ENCODE measurements at places on chromosomes 3 and 15.

GRCh38 chr3:161069511-161070251, 35.5 kb downstream of the B3GALNT1 start:
- no peak for DNase-seq

DNA sequence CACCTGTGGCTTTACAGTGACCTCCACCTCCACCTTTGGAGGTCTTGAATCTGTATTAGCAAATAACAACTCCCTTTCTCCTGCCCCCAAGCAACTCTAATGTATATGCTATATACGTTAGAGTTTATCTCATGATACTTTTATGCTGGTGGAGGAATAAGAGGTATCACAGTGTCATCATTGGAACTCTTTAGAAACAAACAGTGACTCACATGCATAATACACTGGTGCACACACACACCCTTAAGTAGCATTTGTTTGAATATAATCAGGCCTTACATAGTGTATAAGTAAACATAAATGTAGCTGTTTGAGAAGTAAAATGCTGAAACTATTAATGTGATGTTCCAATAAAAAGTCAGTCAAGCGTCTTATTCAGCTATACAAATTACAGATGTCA, 280.2 kb upstream of the C2CD4B start:
- no peak for DNase-seq

GRCh38 chr3:82281205-82281604, 519.8 kb upstream of the GBE1 start:
- DNase-seq: no peak

GRCh38 chr15:24898715-24899272, 56.0 kb upstream of the SNRPN start:
- DNase-seq: no peak

DNA sequence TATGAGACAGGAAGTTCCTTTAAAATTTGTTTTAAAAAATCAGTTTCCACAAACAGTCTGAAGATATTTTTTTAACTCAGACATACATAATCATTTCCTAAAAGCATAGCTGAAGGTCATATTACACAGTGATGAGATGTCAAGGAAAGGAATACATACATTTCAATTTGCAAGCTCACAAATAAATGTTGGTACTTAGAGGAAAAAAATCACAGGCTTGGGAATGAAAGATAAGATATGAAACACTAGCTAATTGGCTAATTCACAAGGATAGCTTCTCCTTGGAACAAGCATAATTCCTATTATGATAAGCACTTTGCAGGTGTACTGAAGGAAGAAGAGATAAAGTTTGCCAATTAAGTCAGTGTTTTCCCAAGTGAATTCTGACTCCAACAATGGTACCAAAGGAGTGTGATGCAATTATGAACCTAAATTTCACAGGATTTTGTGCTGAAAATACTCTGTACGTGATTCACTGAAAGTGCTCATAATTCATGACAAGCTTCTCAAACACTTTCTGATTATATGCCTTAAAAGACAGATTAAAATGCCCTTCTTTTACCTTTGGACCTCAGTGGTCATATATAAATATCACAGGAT, 112.4 kb downstream of the FRMD5 start:
- no peak for DNase-seq

- DNase-seq: peak; percentile 80
Observed at GRCh38 chr3:13657660-13658435, 108.9 kb downstream of the FBLN2 start.

DNA sequence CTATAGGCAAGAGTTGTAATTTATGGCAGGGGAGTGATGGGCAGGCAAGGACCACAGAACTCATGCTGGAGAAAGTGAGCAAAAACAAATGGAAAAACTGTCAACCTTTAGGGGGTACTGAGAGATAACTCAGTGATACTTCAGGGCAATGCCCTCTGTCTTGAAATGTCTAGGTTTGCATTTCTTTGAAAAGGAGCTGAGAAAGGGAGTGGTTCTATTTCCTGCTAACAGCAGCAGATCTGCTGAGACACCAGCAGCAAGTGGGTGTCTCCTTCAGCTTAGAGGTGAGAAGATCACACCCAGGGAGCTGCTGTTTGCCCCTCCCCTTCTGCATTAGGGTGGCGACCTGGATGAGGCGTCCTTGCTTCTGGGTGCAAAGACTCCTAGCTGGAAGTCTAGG, 42.3 kb upstream of the XIRP1 start:
- no peak for DNase-seq

DNA sequence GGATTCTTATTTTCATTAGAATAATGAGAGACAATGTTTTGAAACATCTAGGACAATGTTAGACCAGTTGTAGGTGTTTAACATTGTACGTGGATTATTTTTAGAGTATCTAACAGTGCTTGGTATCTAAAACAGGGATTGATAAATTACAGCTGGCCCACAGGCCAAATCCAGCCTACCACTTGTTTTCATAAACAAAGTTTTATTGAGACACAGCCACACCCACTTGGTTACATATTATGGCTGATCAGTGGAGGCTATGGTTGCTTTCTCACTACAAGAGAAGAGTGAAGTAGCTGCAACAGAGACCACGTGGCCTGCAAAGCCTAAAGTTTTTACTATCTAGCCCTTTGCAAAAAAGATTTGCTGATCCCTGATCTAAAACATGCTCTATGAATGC, 223.1 kb upstream of the CTNNB1 start:
- DNase-seq: no peak

DNA sequence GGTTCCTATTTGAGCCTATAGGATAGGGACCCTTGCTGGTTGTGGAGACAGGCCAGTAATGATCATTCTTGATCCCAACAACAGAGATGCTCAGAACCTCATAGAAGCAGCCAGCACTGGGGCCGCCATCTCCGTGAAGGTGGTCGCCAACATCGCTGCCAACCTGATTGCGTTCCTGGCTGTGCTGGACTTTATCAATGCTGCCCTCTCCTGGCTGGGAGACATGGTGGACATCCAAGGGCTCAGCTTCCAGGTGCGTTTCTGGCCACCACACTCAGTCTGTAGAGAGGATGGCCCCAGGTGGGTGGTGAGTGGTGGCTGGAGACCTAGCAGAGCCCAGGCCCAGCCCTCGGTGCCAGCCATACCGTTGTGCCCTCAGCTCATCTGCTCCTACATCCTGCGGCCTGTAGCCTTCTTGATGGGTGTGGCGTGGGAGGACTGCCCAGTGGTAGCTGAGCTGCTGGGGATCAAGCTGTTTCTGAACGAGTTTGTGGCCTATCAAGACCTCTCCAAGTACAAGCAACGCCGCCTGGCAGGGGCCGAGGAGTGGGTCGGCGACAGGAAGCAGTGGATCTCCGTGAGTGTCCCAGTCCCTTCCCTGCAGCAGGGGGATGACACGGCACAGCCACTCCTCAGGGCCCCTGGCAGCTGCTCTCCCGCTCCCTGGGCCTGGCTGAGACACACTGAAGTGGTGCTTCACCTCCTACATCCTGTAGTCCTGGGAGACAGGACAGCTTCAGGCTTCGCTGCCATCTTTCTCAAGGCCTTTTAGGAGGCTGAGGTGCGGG, 46.5 kb upstream of the PDE8A start:
- no peak for DNase-seq

DNA sequence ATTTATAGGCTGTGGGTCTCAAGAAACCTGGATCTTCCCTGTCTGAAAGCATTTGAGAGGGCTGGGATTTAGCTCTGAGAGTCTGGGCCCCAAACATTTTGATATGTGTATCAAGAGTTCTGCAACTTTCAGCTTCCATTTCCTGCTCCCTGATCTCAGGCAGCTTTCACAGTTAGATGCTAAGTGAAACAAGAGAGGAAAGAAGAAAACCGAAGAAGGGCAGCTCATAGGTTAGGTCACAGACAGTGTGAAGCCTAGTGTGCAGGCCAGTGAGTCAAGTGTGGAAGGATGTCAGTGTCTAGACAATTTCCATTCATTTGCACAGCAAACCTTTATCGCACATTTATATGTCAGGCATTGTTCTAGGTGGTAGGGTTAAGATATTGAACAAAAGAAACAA, 173.6 kb upstream of the PROK2 start:
- DNase-seq: no peak

DNA sequence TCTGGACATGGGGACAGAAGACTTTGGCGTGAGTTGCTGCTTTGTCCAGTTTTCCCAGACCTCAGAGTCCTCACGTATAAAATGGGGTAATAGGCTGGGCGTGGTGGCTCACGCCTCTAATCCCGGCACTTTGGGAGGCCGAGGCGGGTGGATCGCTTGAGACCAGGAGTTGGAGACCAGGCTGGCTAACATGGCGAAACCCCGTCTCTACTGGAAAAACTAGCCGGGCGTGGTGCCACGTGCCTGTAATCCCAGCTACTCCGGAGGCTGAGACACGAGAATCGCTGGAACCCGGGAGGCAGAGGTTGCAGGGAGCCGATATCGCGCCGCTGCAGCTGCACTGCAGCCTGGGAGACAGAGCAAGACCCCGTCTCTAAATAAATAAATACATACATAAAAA, 22.7 kb upstream of the IGF1R start:
- DNase-seq: no peak

DNA sequence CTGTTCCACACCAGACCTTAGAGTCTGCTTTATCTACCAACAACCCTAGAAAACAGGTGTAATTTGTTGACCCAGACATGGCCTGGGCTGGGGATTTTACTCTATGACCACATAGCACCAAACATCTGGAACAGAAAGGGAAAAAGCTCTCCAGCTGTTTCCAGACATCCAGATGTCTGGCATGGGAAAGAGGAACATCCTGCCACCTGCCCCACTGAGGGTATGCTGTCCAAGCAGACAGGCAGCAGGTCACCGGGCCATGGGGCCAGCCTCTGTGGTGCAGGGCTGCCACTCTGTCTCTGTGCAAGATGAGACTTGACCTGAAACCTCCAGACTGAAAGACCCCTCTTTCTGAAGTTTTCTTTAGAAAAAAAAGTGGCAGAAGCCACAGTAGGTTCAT, 359.3 kb upstream of the ICE2 start:
- no peak for DNase-seq

DNA sequence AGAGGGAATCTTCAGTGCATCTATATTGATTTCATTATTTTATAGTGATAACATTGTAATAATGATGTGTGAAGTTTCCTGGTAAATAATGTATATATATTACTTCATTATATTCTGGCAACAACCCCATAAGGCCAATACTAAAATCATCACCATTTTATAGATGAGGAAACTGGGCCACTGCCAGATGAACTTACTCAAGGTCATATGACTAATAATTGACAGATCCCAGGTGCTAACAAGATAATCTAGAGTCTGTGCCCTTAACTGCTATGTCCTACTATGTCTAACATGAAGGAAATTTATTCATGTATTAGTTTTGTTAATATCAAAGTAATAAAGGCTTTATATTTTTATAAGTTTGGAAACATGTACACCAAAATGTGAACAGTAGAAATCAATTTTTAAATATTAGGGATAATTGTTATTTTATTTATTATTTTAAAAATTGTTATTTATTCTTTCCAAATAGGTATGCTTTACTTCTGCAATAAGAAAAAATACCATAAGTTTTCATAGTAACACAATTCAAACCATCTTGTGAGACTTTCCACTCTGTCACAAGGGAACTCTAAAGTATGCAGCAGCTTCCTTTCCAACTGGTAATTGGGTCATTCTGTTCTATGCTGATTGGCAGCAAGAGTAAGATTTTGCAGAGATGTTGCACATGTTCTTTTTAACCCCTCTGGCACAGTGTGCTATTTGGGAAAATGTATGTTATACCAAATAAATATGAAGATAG, 90.8 kb upstream of the CMC1 start:
- no peak for DNase-seq

DNA sequence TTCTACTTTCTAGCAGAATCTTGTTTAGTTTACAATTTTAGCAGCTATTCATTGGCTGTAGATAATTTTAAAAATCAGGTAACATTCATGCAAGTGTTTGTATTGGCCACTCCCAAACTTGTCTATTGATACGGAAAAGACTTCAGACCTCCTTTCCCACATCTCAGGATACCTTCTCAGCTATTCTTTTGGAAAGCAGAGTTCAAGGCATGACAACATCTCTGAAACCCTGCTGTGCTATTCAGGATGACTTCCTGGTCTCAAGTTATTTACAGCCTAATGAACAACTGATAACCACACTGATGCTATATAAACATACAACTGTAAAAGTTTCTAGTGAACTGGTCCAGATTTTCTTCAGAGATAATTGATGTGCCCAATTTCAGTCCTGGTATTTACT, 55.8 kb downstream of the DZIP3 start:
- no peak for DNase-seq

- DNase-seq: no peak
Observed at GRCh38 chr3:61814674-61815073, 253.3 kb downstream of the PTPRG start.

DNA sequence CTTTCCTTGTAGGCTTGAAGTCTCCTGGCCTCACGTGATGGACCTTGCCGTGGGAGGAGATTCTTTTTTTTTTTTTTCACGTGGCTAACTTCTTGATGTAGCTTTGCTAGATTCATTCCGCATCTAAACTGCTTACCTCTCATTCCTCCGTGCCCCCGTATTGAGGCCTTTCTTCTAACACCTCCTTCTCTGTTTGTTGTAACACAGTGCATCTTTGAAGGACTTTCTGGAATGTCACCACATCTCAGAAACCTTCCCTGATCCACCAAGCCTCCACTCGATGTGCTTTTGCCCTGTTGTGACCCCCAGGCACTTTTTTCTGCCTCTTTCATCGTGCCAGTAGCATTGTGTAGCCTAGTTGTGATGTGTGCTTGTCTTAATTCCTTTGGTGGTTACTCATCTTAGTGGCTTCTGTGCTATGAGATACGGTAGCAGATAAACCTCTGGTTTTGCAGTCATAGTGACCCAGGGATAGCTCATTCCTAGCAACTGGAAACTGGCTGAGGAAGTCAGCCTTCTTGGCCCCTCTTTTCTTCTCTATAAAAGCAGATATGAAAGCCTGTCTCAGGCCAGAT, 1.6 kb upstream of the BNC1 start:
- no peak for DNase-seq

DNA sequence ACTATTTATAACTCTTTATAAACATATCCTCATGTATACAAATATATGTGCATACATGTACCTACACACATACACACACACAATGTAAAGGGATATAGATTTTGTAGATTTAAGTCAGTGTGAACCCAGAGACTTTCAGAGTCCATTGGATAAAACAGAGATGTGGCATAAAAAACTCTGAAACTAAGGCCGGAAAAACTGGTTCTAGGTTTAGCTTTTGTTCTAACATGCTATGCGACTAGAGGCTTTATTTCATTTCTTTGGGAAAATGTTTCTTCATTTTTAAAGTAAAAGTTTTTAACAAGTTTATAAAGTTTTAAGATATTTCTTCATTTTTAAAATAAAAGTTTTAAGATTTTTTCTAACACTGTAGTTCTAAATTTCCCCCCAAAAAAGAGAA, 36.7 kb downstream of the ZPLD1 start:
- no peak for DNase-seq
